ENCODE measurements at places on chromosomes 3 and 15.

DNA sequence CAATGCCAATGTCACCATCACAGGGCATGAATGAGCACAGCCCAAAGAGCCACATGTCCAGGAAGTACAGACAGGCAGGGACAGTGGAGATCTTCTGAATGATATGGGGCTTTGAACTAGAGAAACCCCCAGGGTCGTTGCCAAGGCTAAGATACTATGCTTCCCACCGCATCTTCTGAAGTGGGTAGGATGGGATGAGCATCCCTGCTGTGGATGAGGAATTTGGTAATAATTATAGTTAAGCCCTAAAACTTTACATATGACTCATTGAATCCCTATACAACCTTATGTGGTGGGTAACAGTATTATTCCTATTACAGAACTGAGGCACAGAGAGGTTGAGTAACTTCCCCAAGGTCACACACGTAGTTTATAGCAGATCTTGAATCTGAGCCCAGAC is 44.2 kb downstream of the WNT5A start:
- no peak for DNase-seq

DNA sequence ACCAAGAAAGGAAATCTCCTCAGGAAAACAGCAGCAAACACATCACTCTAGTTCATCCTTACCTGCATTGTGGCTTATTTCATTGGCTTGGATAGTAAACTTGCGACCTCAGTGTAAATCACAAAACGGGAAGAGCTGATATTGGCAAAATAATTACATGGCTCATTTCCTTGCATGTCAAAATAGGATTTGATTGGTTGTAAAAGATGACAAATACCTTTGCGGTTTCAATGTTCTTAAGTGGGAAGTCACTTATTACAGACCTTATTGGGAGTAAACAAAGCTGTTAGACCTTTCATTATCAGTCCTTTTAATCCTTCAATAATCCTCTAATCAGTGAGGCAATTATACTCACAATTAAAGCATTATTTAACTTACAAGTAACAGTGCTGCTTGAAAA is 590.6 kb downstream of the MAGI1 start:
- no peak for DNase-seq

DNA sequence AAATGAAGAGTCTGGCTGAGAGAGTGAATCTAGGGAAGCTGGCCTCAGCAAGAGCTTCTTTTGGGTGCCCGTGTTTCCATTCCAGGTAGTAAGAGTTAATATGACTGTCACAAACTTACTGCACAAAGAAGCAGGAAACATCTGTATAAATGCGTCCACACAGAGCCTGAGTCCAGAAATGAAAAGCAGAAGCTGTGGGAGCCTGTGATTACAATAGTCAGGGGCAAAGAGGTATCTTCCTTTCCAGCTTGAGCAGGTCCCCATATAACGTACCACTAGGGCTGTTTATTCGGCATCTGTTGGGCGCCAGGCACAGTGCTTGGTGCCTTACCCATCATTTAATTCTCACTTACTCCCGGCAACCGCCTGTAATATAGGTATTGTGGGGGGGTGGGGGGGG is 40.5 kb upstream of the B3GNT5 start:
- no peak for DNase-seq

DNA sequence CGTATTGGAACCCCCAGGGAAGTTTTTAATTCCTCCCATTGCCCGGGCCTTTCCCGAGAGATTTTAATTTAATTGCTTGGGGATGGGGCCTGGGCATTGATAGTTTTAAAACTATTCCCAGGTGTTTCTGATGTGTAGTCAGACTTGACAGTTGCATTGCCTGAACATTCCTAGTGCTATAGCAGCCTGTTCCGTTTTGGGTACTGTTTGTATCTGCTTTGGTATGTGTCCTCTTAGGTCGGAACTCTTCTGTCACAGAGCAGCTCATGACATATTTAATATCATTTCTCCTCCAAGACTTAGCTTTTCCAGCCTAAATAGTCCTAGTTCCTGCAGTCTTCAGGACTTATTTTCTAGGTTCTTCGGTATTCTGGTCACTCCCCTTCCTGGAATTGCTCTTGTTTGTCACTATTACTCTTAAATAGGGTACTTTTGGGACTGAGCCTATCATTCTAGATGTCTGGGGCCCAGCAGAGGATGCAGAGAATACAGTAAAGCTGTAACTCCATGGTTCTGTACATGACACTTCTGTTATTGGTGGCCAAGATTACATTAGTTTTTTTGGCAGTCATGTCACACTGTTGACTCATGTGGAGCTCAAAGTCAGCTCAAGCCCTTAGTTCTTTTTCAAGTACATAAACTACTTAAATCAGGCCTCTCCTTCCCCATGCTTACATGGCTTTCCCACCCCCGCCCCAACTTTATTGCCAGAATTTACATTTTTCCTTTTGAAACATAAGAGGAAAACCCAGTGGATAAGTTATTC is 81.5 kb downstream of the BBX start:
- no peak for DNase-seq

DNA sequence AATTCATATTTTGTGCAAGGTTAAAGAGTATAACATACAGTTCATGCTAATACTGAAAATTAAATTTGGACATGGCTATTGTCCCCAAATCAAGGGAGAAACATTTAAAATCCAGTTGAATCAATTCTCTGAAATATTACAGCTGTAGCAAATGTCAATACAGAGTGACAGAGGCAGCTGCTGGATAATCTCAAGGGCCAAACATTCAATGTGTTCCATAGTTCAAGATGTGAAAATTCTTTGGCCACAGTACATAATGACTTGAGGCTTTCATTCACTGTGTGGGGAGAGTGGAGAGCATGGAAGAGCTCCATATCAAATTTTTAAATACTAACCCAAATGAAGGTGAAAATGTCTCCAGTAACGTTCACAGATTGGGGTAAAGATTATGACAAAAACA is 1192.8 kb upstream of the CADM2 start:
- no peak for DNase-seq
